HuH-7 (cell line): ENCODE measurements at places on chromosomes 11 and 22.

DNA sequence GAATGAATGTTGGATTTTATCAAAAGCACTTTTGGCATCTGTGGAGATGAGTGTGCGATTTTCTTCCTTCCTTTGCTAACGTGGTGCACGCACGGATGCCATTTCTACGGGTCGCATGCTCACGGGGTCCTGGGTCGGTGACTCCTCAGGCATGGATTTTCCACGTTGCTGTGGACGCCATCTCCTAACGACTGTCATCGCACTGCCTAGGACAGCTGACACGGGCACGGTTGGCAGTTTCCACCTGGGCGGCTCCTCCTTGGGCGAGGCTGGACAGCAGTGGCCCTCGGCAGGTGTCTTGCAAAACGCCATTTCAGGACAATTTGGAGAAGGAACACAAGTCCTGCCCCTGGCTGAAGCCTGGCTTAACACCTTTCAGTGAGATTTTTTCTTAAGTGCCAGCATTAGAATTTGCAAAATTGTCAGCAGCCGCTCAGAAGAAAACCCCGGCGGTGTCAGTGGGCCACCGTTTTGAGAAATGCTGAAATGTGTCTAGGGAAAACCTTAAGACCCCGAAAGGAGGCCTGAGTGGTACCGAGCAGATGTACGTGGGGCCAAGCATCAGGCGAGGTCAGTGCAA, 34.7 kb upstream of the TOLLIP start:
- no peak for DNase-seq

DNA sequence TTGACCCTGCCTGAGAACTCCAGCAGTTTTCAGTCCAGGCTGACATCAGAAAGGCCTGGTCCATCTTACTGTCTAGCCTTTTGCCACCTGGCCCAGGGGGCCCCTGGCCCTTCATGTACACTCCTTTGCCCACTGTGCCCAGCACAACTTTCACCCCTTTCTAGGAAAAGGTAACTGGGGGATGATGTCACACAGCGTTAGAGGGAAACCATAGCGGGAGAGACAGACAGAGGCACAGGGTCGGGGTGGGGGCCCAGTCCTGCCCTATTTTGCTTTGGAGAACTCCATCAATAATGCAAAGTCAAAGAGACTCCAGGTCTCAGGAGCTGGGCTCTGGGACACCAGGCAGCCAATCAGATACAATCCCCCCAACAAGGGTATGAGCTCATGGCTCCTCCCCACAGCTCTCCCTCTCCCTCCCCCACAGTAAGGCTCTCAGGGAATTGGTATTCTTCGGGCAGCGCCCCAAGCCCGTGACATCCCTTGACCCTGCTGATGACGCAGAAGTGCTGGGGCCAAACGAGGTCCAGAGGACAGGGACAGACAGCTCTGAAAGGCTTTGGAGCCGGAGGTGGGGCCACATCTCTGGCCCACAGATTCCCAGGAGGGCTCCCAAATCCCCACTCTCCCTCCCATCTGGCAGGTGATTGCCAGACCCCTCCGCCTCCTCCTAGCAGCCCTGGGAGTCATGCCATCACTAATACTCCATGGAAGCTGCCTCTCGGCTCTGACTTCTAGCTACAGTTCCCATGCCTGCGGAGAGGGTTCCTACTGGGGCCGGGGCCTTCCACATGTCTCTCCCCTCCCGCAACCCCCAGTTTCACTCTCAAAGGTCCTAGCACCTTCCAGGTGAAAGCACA, 5.9 kb downstream of the USP2 start:
- DNase-seq = no peak

- DNase-seq = no peak
Observed at GRCh38 chr11:37500425-37500824, 902.4 kb upstream of the RAG2 start.

- DNase-seq = no peak
Observed at GRCh38 chr11:112765337-112765736, 195.9 kb upstream of the NCAM1 start.

- peak; percentile 63 for DNase-seq
Observed at GRCh38 chr11:117807482-117808327, 10.7 kb upstream of the DSCAML1 start.

DNA sequence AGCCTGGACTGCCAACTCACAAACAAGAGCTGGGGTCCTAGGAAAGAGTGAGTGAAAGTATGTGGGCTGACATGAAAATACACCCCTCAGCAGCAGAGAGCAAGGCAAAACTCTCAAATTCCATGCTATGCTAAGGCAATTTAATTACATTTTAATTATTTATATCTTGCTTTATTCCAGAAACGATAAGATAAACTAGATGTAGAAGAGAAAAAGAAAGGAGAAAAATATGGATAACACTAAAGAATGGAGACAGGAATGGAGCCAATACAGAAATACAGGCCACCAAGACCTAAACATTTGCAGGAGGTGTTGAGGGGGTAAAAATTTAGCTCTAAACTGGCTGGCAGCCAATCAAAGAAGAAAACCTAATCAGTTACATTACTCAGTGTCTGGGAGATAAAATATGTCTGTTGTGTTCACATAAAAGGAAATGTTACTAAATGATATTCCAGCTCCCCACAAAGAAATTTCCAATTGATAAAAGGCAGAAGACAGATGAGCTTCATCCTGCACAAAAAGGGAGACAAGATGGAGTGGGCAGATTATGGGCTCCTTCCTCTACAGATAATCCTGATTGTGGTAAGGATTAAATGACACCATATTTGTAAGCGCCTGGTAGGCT, 223.5 kb upstream of the BLID start:
- DNase-seq = no peak

DNA sequence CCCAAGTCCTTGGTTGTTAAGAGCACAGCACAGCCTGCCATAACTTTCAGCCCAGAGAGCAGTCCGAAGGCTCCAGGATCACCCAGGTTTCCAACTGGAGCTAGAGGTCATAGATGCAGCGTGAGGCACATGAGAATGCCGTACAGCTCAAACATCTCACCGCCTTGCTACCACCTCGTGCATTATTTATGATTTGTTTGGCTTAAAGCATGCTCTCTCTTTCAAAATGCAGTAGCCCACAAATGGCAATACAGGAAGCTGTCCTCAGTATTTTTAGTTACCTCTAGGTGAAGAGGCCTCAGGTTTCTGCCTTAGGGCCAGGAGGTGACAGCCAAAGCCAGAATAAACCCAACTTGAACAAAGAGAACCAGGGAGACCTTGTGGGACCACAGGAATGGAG, 14.4 kb downstream of the SCN3B start:
- DNase-seq = no peak

DNA sequence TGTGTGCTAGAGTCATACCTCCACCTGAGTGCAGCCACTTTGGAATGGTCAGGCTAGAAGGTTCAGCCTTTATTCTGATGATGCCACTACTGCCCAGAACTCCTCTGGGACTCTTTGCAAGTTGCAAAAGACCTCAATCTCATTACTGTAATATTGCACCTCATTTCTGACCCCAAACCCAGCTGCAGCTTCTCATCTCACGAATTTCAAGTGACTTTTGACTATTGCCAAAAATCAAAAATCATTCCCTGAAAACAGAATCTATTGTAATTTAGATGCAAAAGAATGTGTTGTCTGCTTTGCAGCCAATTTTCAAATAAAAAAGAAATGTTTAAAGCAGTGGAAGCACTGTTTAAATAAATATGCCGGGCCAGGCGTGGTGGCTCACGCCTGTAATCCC, 25.2 kb downstream of the GVQW3 start:
- no peak for DNase-seq

- DNase-seq = no peak
Observed at GRCh38 chr11:98056945-98057344, 963.8 kb upstream of the CNTN5 start.

DNA sequence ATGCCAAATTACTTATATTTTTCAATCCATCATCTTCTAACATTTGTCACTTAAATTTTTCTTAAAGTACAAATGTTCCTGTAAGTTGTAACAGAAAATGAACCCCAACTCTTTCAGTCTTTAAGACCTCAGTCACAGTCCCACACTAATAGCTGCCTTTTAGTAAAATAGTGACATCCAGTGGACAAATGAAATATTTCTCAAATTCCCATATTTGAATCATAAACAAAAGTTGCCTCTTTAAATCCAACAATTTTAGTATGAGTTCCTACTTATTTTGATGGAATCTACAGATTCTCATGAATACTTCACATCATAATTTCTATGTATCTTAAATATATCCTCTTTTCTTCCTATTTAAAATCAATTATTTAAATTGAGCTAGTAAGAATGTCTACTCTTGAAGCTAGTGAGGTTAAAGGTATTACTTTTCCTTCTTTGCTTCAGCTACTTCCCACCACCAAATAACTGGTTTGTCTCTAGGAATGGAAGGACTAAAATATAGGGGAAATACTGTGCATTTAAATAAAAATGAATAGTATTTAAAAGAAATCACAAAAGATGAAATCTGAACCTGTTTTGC, 9.2 kb downstream of the LIN7C start:
- no peak for DNase-seq

DNA sequence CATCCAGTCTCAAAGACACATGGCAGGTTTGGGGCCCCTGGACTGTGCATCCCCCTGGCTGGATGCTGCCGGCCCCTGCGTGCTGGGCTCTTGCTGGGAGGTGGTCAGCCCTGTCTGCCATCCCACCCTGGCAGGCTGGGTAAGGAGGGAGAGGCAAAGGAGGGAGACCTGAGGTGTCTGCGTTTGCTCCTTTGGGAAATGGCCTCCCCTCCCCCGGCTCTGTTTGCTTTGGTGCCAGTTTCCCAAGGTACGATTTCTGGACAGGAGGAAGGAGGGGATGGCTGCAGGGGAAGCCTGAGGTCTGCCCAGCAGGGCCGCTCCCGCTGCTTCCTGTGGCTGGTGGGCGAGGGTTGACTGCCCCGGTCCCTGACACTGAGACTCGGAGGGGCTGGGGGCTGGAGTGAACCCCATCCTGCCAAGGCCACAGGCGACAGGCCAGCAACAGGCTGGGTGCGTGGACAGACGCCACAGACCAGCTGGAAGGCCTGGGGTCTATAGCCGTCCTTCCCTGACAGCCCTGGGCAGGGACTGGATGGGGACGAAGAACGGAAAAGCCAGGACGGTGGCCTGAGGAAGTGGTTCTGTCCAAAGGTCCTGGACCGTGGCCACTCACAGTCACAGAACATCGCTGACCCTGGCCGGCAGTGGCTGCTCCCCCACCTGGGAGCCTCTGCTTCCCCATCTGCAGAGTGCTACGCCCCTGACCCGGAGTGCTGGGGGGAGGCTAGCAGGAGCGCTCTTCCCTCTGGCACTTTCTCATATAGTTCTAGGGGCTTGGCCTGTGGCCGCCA, 38.0 kb downstream of the OSBPL5 start:
- DNase-seq = no peak

- DNase-seq = no peak
Observed at GRCh38 chr11:111456859-111457730, 55.1 kb downstream of the BTG4 start.

GRCh38 chr11:64331569-64332371, 8.2 kb upstream of the CCDC88B start:
- no peak for DNase-seq

- no peak for DNase-seq
Observed at GRCh38 chr22:50517495-50518260, 7.7 kb downstream of the SCO2 start.

GRCh38 chr11:99015634-99016454, 4.9 kb upstream of the CNTN5 start:
- peak; percentile 23 for DNase-seq

DNA sequence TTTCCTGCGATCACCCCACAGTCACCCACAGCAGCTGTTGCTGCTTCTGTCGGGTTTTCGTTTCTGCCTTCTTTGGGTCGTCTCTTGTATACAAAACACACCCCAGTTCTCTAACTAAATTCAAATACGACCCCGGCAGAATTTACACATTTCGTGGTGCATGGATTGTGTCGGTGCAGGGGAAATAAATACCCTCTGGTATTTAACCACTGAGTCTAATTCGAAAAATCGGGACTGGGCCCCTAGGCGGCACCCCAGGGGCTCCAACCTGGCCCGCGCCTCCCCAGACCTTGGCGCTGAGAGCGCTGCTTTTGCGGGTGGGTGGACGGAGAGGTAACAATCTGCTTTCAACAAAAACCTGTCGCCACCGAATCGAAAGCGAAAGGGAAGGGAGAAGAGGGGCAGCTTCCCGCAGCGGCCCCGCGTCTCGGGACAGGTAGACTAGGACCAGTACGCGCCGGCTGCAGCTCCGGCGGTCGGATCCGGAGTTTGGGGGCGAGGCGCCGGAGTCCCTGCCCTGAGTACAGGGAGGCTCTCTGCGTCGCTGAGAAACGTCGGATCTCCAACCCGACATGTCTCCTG, 4.4 kb downstream of the ALX4 start:
- no peak for DNase-seq

GRCh38 chr22:46969491-46969890, 207.0 kb downstream of the TBC1D22A start:
- no peak for DNase-seq

DNA sequence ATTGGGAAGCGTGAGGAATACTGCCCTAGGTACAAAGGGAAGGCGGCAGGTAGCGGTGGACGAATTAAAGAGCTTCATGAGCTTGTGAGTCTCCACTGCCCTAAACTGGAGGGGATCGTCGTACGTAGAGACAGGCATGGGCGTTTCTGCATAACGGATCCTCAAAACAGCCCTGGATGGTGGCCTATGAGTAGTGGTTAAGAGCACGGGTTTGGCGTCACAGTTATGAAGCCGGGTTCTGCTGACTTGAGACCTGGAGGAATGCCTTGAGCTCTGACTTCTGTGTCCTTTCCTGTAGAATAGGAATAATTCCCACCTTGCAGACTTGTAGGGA, 335 bp downstream of the TMEM138 start:
- DNase-seq = no peak

GRCh38 chr11:7546324-7546791, 32.6 kb downstream of the PPFIBP2 start:
- no peak for DNase-seq

DNA sequence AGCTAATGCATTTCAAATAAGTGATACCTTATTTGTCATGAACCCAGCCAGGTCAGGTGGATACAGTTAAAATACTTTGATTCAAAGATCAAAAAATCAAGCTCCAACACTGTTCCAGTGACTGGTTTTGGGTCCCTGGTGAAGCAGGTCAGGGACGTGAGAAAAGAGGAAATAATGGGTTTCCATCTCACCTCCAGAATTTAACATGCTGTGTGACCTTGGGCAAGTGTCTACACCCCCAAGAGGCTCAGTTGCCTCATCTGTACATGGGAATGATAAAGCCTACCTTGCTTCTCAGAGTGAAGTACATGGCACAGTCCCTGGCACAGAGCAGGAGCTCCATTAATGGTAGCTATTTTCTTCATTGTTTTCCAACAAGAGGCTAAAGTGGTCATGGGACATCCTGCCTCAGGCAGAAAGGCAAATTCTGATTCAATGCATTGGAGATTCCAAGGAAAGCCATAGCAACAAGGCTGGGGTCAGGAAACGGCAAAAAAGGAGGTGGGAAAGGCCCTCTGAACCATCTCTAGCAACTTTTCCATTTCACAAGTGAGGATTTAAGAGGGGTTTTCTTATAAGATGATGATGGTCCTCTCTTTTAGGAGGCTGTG, 108.5 kb downstream of the CSNK2A3 start:
- no peak for DNase-seq
